PC-9 (cell line): ENCODE measurements at places on chromosomes 13 and 19. TPM values are rescaled to one million over a fixed set of nuclear protein-coding genes. Genes with fewer than 3 reads are reported as not detected.

The NLRP7 gene
- 0.25 and 0.50 TPM in 2 replicates for total RNA-seq

The ZNF723 gene
- total RNA-seq = not detected in 2 replicates

The THSD1 gene
- 0.25 and 0.33 TPM in 2 replicates for total RNA-seq

The ZNF471 gene
- 0.57 and 0.78 TPM in 2 replicates for total RNA-seq

The CPT1C gene
- 1.7 and 2.1 TPM in 2 replicates for total RNA-seq

The SLC27A1 gene
- 30.8 and 40.2 TPM in 2 replicates for total RNA-seq

GRCh38 chr13:98851276-98851675 is 98.8 kb upstream of the SLC15A1 start:
- DNase-seq = no peak

GRCh38 chr13:28585561-28585960 is 73.4 kb upstream of the POMP start:
- no peak for DNase-seq

DNA sequence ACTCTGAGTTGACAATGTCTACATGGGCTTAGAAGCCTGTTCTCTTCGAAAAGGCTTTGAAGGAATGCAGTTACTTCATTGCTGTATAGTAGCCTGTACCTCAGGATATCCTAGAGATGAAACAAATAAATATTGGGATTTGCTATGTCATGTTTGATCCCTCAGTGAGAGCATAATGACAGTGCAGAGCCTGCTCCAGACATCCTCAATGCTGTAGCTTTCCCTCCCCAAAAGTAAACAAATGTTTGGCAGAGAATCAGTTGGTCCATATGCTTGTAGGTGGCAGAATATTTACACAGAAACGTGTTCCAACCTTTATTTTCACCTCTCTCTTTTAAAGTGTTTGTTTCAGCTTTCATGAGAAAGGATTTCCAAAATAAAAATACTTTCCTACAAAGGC is 515.3 kb upstream of the SGCG start:
- no peak for DNase-seq
